ENCODE measurements at places on chromosomes 5 and 9. TPM values are rescaled to one million over a fixed set of nuclear protein-coding genes. Genes with fewer than 3 reads are reported as not detected.

DNA sequence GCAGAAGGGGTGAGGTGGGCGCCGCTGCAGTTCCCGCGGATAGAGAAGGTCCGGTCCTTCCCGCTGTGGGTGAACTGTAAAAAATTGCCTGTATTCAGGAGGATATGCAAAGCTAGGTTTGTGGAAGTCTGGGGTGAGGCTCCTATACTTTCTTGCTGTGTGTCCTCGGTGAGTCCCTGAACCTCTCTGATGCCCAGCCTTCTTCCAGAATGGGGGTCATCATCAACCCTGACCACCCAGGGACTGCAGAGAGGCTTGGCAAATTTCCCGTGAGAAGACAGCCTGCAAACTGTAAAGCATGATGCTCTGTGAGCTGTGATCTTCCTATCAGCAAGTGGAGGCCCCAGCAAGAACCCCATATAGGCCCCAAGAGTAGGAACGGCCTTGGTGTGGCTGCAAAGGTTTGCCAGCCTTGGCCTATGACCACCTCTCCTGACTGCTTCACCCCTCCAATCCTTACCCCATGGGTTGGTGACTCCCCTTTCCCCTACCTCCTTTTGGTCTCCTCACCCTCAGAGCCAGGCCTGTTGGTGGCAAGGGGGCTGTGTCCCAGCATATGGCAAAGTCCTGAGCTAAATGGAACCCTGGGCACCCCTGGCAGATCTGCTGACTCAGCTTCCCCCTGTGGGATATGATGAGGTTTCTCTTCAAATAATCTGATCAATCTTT lies 760 bp downstream of the ALDH1B1 start:
- DNase-seq = no peak

- no peak for DNase-seq
Measured at GRCh38 chr5:1322036-1322900, 22.6 kb downstream of the CLPTM1L start.

DNA sequence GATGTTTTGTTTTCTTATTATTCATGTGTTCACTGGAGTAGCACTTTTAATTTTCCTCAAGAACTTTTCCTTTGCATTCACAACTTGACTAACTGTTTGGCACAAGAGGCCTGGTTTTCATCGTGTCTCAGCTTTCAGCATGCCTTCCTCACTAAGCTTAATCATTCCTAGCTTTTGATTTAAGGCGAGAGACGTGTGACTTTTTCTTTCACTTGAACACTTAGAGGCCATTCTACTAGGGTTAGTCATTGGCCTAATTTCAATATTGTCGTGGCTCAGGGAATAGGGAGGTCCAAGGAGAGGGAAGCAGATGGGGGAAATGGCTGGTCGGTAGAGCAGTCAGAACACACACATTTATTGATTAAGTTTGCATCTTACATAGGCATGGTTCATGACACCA lies 94.0 kb downstream of the ZNF462 start:
- no peak for DNase-seq

- DNase-seq = no peak
Measured at GRCh38 chr5:125668884-125669283, 754.3 kb upstream of the GRAMD2B start.

DNA sequence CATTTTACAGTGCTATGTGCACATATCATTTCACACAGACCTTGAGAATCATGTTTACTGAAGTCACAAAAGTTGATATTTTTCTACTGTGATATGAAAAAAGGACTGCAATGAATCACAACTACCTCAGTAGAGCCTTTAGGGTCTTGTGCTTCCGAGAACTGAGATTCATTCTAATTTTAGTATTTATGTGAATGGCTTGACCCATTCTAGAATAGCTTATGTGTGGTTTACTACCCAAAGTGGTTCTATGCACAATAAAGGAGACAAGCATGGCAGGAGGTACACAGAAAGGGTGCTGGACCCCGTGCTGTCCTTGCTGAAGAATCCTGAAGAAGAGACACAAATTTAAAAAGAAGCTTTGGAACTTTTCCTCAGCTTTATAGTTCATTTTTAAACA lies 28.2 kb downstream of the MEF2C start:
- DNase-seq = no peak

GRCh38 chr9:26813247-26813646 lies 79.4 kb downstream of the CAAP1 start:
- DNase-seq = no peak

DNA sequence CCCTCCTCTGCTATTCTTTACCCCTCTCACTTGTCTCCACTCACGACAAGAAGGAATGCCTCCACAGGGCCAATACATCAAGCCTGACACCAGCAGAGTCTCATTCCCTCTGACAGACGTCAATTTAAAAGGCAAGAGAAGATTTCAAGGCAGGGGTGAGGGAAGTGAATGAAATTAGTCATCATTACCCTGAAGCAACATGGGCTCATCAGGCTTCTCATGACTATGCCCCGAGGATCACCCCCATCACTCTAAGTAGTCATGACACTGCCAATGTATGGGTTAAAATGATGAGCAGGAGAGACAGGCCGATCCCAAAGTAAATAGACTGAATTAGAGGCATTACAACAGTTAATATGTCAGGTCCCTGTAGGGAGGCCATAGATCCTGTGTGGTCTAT lies 504.4 kb downstream of the TLE4 start:
- no peak for DNase-seq

DNA sequence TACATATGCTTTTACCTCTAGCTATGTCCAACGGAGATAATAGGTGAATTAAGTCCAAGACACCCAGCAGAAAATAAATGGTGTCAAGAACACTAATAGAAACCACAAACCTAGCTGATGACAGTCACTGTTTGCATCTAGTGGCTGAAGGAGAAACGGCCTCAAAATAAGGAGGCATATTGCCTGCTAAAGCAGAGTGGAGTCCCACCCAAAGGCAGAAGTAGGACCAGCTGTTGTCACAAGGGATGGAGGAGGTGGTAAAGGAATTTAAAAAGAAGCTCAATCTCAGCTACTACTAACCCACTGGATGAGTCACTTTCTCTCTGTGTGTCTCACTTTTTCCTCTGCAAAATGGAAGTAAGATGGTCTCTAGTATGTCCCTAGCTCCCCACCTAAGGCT lies 224.3 kb downstream of the GRIA1 start:
- no peak for DNase-seq

LEAP2 gene
- total RNA-seq = 2.1 TPM

SPATA31E1 gene
- not detected for total RNA-seq

ZNF354B gene
- 27.1 TPM for total RNA-seq

C5orf58 gene
- total RNA-seq = not detected

NUTM2F gene
- total RNA-seq = not detected

TMEM252 gene
- total RNA-seq = not detected

SPINK6 gene
- total RNA-seq = not detected

All from cerebellum (tissue), 4 donors.